ENCODE measurements at places on chromosomes 3 and 15. TPM values are rescaled to one million over a fixed set of nuclear protein-coding genes. Genes with fewer than 3 reads are reported as not detected.

The WDR82 gene
- total RNA-seq, result 58.6 TPM

The INSYN1 gene
- 0.32 TPM for total RNA-seq

The LRRC3B gene
- not detected for total RNA-seq

The CCR9 gene
- not detected for total RNA-seq

The COMMD2 gene
- total RNA-seq, result 37.3 TPM

The KLHL6 gene
- not detected for total RNA-seq

The NUP210 gene
- total RNA-seq, result not detected

The GRK7 gene
- 0.05 TPM for total RNA-seq

The EXD1 gene
- not detected for total RNA-seq

The CYP1A1 gene
- not detected for total RNA-seq

The PLAAT1 gene
- total RNA-seq, result not detected

The POLQ gene
- 0.16 TPM for total RNA-seq

The RNF168 gene
- 9.2 TPM for total RNA-seq

The CHRNA7 gene
- total RNA-seq, result 0.16 TPM

The PIAS1 gene
- 11.8 TPM for total RNA-seq

The AHSG gene
- not detected for total RNA-seq

The CYP8B1 gene
- total RNA-seq, result not detected

DNA sequence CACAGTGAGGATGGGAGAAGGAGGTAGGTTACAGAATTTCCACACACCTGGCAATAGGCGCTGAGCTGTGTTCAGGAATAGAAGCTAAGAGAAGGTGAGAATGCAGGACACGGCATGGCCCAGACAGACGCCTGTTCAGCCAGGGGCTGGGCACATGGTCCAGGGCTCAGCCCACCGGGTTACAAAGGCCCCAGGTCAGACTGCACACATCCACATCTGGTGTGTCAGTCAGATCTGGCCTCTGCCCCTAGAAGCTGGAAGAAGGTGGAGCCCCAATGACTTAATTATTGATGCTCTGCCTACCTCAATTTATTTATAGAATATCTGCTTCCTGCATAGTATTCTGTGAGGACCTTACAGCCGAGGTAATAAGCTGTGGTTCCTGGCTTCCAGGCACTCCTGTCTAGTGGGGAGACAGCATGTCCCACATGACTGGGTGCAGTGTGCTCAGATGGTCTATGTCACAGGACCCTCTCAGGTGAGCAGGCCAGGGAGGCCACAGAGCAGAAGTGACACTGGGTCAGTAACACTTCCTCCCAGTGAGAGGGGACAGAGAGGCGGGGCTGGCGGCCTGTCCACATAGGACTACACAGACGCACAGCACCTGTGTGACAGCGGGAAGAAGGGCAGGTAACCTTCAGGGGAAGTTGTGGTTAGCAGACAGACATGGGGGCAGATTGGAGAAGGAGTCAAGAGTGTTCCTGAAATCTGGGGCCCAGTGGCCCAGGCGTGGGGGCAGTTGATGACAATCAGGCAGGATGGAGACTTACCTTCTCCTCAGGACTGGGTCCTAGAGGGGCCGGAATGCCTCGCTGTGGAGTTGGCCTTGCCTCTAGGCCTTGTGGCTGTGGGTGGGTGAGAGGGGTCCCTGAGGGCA is 38.6 kb upstream of the PLXNA1 start:
- no peak for DNase-seq

GRCh38 chr15:61621146-61621545 is 392.0 kb upstream of the RORA start:
- no peak for DNase-seq

DNA sequence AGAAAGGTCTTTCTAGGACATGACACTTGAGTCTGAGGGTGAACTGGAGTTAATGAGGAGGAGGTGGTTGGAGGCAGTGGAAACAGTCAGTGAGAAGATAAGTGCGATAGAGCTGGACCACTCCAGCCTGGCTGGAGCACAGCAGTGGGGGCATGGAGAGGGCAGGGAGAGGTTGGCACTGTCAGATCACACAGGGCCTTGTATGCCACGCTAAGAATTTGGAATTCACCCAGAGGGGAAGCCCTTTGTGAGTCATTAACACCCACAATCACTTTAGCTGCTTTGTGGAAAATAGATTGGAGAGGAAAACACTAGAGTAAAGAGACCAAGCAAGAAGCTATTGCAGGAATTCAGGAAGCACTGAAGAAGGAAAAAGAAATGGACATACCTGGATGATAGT is 83.3 kb downstream of the ZNF621 start:
- DNase-seq, result peak; percentile 64

GRCh38 chr15:53716909-53717876 is 42.3 kb downstream of the WDR72 start:
- DNase-seq, result no peak

DNA sequence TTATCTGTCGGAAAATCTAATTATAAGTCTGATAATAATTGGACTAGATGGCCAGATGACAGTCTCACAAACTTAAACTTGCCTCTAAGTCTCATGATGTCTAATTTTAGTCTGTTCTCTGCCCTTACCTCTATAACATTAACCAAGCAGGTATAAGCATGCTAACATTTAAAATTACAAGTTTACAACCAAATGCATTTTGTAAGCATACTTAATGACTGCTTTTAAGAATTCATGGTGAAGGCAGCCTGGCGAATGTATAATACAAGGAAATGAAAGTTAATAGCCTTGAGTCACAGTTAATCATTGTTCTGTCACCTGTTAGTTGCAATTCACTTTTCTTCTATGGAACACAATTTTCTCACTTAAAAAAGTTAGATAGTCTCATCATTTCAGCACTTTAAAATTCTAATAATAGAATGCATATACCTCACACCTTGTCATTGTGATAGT is 16.5 kb downstream of the BCHE start:
- DNase-seq, result no peak

DNA sequence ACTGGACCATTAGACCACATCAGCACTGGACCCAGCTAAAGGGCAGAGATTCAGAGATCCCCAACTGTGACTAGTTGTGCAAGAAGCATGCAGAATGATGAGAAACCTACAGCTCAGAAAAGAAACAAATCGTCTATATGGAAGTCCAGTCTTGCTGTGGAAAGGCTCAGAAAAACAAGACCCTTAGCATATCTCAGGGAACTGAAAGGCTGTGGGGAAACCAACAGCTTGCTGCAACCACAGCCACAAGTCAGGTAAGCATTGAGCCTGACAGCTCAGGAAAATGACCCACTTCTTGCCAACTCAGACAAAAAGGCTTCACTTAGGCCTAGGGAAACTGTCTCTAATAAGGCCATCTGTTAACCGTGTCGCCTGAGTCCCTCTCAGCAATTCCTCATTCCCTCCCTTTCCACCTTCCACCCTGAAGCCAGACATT is 145.6 kb downstream of the LSAMP start:
- DNase-seq, result no peak

GRCh38 chr15:92655178-92655995 is at the start of gene FAM174B:
FAM174B (minus strand) TSS chr15:92655775.
- DNase-seq, result peak; percentile 59

DNA sequence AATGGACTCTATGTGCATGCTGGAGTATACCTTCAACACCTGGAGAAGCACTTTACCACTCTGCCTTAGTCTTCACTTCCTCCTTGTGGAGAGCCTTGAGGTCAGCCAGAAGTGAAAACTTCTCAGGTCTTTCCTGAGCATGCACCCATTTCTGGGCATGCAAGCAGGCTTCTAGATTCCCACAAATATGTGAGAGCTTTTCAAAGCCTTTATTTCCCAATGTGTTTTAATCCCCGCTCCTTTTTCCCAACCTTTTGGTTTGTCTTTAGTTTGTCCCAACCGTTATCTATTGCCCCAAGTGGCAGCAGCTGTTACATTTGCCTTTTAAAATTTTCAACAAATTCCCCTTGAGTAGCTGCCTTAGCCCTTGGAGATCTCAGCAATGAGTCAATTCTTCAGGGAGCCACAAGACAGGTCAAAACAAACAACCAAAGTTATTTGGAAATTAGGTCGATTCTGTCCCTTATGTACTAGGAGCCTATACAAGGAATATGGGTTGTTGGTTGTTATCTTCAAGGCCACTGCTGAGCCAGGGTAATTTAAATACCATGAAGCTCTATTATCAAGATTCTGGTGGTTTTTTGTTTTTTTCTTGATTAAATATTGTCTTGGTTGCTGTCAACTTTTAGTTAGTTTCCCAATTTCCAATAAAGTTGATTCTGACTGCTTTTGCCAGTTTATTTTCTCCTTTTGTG is 44.4 kb downstream of the LSM3 start:
- peak; percentile 44 for DNase-seq

DNA sequence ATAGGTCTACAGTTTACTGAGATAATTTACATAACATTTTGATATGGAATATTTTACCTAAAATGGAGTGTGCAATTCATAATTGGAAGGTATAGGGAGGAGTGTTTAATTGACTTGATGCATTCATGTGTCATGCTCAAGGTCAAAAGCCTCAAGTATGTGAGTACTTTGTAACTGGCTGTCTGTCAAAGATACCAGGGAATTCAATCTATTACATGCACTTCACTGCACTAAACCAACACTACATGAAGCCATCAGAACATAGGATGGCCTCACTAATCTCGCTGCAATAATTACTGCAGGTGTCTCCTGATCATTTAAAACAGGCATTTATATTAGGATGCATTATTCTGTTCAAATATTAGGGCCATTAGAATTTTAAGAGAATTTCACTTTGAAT is 367.2 kb downstream of the CNTN4 start:
- DNase-seq, result no peak

GRCh38 chr15:74636984-74637383 is 21.3 kb downstream of the CLK3 start:
- DNase-seq, result no peak

GRCh38 chr3:151216641-151217607 is 13.9 kb upstream of the GPR171 start:
- DNase-seq, result no peak

DNA sequence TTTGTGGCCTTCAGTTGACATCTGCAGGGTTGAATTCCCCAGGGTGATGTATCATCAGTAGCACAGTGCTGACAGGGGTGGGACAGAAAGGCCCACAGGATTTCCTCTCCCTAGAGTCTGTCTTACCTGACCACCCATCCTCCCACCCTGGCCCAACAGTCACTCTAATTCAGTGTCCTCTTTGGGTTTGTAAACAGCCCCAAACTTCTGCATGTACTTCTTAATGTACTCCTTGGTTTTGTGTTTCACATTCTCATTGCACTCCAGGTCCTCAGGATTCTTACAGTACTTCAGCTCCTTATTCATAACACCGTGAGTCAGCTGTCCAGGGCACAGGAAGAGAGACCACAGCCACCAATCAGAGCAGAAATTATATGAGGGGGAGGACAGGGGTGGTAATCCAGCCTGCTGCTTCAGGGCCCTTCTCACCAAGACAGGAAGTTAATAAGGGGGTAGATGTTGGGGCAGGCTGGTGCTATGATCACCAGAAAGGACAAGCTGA is 37.5 kb downstream of the NBEAL2 start:
- DNase-seq, result peak; percentile 83

GRCh38 chr3:43867436-43868072 is 176.8 kb downstream of the ABHD5 start:
- DNase-seq, result peak; percentile 38

GRCh38 chr3:41327718-41328117 is 128.4 kb downstream of the CTNNB1 start:
- DNase-seq, result no peak

- no peak for DNase-seq
Measured at GRCh38 chr15:101068961-101069653, 149.9 kb downstream of the LRRK1 start.

- DNase-seq, result no peak
Measured at GRCh38 chr3:184731786-184732537, 20.1 kb upstream of the MAGEF1 start.

DNA sequence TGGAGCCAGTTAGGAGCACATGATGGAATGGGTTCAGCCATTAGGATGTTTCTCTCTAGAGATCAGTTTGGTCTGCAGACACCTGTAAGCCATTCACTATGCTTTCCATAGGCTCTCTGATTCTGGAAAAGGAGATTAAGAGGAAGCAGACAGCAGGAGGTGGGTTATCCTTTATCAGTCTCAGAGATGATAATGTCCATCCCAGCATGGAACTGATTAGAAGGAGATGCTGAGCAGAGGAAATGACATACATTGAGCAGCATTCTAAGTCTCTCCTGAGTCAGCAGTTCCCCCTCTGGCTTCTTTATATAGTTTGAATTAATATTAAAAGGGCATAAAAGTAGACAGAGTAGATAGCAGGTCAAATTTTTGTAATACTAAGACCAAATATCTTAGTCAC is 591.1 kb downstream of the GBE1 start:
- no peak for DNase-seq

DNA sequence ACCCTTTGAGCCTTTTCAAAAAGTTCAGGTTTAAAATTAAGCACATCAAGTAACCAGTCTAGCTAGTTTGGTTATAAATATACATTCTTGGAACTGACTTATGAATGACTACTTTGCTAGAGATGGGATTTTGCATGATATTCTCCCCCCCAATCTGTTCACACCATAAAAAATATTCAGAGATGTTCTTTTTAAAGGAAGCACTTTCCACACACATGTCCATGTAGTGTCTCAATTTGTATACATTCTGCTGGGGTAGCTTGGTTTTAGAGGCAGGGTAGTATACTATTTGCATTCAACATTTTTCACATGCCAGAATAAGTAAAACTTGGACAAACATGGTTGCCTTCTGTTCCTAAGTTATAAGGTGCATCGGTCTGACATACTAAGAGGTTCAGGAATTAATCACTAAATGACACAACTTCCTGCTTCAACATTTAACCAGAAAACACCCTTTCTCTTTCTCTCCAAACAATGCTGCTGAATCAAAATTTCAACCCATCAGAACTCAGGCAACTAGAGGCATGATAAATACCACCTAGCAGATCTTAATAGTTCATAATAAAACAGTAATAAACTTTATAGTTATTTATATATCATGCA is 57.0 kb downstream of the SUMF1 start:
- no peak for DNase-seq

GRCh38 chr3:190491533-190492054 is 22.3 kb upstream of the IL1RAP start:
- peak; percentile 48 for DNase-seq

GRCh38 chr3:157070678-157070999 is 89.3 kb downstream of the CCNL1 start:
- peak; percentile 58 for DNase-seq

DNA sequence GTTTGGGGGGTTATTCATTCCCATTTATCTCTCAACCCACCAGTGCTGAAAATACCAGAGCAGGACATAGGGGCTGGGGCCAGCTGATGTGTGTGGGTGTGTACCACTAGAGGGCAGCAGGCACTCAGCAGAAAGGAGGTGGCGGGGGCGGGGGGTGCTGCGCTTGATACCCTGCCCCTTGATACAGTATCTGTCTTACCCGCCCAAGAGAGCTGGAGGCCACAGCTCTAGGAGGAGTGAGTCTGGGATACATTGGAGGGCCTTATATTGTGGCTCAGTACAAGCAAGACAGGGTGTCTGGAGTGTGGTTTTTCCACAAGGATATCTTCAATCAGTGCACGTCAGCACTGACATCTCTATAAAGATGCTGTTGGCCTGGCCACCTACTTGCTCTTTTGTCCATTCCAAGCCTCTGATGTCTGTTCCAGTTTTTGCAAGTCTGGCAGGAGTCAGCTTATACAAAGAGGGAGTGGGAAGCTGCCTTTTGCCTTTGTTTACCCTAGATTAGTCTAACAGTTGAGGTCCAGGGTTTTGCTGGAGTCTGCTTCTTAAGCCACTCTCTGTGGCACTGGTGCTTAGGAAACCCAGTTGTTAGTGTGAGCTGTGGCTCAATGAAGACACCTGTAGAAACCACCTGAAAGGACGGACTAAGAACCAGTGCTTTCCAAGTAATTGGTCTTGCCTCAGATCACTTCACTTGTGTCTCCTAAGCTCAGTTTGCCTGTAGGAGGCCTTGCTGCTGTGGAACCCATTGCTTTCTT is 1.5 kb upstream of the RBM15B start:
- peak; percentile 53 for DNase-seq

GRCh38 chr3:41583014-41583413 is 378.9 kb downstream of the ULK4 start:
- no peak for DNase-seq

- DNase-seq, result peak; percentile 40
Measured at GRCh38 chr15:58222679-58223078, 84.5 kb downstream of the AQP9 start.
